ENCODE measurements at places on chromosomes 2 and 18.
A peak's percentile ranks its signal among the peaks of the same experiment; 100 is the strongest.

DNA sequence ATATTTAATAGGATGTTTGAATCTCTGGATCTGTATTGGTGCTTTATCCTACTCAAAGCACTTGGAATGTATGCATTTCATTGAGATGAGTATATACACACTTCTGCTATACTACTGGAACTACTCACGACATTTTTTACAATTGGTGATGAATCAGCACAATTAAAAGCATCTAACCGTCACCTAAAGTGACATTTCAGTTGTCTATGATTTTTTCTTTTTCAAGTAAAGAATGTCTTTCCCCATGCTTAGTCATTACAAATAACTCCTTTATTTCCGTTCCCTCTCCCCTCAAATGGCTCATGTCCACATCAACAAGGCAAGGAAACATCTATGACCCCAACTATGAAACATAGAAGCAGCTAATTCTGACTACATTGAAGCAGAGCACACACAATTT lies 77.3 kb downstream of the CLIP4 start:
- no peak for DNase-seq

GRCh38 chr2:27428978-27429541 lies 629 bp downstream of the NRBP1 start:
- peak; percentile 44 for DNase-seq

DNA sequence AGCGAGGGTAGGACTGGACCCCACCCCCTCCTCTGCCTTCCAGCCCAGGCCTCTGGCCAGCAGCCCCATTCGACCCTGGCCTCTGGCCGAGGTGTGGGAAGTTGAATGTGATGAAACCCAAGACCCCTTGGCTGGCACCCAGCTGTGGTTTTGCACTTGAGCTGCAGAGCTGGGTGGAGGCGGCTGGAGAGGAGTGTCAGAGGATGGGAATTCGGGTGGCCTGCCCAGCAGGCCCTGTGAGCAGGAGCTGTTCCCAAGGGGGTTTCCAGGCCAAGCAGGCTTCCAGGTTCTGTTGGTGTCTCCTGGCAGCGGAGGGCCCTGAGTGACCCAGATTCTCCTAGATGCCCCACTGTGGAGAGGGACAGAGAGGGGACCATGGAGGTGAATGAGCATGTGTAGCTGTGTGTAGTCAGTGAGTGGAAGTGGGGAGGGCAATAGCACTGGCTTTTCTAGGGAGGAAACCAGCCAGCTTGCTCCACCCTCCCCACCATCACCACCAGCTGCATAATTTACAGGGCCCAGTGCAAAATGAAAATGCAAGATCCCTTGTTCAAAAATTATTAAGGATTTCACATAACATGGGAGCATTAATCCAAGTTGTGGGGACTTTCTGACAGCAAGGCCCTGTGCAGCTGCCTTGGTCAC lies 172.2 kb upstream of the HAAO start:
- no peak for DNase-seq

- DNase-seq, result no peak
Measured at GRCh38 chr2:112709703-112710102, 11.1 kb upstream of the NT5DC4 start.

- DNase-seq, result no peak
Measured at GRCh38 chr2:20640411-20641122, 10.3 kb downstream of the HS1BP3 start.

GRCh38 chr2:2114707-2115245 lies 216.3 kb downstream of the MYT1L start:
- no peak for DNase-seq

- no peak for DNase-seq
Measured at GRCh38 chr2:54029721-54030395, 59.1 kb upstream of the PSME4 start.

DNA sequence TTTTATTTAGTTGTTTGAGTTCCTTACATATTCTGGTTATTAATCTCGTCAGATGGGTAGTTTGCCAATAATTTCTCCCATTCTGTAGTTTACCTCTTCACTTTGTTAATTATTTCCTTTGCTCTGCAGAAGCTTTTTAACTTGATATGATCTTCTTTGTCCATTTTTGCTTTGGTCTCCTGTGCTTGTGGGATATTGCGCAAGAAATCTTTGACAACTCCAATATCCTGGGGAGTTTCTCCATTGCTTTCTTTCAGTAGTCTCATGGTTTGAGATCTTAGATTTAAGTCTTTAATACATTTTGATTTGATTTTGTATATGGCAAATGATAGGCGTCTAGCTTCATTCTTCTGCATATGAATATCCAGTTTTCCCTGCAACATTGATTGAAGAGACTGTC lies 389.2 kb downstream of the LRP1B start:
- no peak for DNase-seq

DNA sequence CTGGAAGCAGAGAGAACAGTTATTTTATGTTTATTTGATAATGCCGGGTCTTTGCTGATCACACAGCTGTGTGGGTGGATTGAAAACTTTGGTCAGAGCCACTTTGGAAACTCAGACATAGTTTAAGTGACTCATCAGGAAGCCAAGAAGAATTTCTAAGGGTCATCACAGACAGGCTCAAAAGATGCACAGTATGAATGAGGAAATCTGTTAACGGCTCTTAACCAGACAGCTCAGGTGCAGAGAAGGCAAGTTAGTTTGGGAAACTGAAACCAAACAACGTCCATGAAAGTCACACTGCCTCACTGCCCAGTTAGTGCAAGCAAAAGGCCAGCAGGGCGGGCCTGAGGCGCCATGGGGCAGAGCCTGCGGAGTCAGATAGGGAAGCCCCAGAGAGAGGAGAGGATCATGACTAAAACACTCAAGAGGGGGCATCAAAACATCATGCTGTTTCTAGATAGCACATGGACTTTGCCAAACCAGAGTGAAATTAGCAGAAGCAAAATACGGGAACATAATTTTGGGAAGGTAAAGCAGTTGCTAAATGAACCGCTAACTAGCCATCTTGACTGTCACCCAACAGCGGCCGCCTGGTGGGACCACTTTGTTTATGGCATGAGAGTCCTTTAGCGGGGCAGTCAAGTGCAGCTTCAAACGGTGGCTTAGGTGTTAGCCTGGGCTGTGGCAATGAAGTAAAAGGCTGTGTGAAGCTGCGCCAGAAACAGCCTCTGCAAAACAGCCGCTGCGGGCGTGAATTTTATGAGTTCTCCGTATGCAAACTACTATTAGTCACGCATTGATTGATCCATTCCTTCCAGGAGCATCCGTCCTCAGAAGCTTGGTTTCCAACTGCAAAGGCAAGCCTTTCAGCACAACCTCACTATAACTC lies 101.2 kb downstream of the KCTD18 start:
- no peak for DNase-seq

- DNase-seq, result no peak
Measured at GRCh38 chr2:29322011-29322410, 206.8 kb downstream of the CLIP4 start.

- DNase-seq, result no peak
Measured at GRCh38 chr18:32759611-32760167, 13.1 kb downstream of the KLHL14 start.

DNA sequence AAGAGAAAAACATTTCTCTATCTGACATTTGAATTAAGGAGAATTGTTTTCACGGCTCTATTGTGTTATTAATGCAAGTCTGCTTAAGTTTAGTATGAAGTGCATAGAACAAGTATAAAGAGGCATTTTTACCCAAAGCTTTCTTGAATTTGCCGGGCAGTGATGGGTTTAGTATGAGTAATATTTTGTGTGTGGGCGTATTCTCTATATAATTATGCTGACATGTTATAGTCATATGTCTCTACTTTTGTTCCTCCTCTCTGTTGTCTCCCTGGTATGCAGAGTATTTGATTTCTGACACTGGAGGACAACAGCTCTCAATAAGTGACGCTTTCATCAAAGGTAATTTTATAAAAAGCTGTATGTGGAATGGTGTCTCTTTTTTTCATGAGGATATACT lies 45.9 kb downstream of the PIKFYVE start:
- DNase-seq, result no peak

DNA sequence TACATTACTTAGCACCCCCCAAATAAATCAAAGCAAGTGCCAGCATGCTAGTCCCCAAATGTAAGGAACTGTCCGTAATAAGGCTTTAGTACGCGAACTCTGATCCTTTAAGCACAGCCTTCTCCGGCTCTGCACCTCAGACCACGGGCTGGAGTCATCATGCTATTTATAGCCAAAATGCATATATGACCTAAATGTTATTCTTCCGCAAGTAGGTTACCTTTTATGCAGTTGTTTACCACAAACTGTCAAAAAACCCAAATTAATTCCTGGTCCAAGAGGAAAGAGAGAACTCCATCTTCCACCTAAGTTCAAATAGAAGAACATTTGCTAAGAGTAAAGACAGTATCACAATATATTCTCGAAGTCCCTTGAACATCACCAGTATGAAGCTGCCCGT lies 42.7 kb downstream of the ZNF516 start:
- DNase-seq, result no peak

- DNase-seq, result no peak
Measured at GRCh38 chr18:57640749-57641148, 19.1 kb upstream of the NARS1 start.

- DNase-seq, result no peak
Measured at GRCh38 chr2:182445391-182445965, 18.6 kb upstream of the PDE1A start.

- no peak for DNase-seq
Measured at GRCh38 chr18:24080861-24081260, 58.0 kb upstream of the CABYR start.

DNA sequence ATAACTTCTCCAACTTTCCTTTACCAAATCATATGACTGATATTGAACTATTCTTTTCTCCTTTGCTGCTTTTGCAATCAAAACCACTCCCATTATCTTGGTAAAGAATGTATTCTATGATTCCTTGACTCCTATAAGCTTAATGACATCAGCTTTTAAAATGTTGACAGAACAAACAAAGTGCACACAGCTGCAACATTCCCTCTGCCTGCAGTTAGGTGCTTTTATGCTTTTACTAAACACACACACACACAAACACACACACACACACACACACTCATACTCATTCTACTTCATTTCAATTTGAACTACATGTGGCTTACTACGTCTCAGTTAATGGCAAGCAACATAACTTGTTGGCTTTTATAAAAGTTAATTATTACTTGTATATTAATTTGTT lies 946.6 kb downstream of the DPP10 start:
- no peak for DNase-seq

DNA sequence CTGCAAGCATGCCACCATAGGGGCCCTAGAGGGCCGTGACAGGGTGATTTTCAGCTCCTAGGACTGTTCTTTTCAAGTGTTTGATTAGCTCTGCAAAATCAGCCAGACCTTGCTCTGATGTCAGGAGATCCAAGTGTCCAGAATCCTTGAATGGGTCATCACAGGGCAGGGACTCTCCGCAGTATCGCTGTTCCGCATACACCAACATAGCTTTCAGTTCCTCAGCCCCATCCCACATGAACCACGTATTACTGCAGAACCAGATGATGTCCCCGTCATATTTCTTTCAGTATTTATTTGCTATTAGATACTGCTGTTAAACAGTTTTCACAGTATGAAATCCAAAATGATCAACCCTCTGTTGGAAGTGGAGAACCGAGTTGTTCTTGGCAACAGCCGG lies 46.6 kb upstream of the RFX8 start:
- DNase-seq, result no peak

DNA sequence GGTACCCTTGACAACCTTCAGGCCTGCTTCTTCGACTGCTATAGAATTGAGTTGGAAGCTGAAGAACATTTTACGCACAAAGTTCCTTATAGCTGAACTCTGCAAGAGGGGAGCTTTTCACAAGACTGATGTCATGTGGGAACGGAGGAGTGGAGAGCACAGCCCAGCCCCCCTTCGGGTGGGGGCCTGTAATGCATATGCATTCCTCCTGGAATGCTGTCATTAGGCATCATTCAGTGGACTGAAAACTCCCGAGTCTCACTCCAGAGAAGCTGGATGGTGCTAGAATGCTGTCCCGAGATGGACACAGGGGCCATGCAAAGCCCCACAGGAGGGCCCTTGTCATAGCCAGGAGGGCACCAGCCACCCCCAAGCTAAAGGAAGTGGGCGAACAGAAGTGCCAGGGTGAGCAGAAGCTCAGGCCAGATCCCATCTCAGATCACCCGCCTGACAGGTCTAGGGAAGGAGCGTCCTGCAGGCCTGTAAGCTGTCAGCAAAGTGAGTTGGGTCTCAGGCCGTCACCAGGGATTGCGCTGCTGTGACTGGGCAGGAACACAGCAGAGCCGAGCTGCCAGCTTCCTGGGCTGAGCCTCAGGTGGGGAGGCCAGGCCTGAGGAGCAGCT lies 43.8 kb upstream of the RBM44 start:
- DNase-seq, result no peak

DNA sequence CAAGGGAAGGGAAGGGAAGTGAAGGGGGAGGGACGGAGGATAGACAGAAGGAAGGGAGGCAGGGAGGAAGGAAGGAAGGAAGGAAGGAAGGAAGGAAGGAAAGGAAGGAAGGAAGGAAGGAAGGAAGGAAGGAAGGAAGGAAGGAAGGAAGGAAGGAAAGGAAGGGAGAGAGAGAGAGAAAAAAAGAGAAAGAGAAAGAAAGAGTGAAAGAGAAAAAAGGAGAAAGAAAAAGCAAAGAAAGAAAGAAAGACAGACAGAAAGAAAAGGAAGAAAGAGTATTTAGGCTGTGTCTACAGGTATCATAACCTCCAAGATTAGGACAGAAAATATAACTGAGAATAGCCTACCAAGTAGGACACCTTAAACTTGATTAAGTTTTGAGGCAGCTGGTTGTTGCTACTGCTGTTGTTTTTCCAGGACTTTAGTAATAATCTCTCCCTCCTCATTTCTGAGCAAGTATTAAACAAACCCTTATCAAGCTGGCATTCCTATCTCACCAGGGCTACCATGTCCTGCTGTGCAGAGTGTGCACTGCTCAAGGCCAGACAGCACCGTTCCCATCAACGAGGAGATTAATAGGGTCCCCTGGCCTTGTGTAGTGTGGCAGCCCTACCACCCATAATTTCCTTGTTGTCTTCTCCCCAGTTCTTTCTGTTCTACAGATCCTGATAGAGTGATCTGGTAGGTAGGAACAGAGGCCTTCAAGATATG lies 90.5 kb upstream of the FHL2 start:
- DNase-seq, result no peak

DNA sequence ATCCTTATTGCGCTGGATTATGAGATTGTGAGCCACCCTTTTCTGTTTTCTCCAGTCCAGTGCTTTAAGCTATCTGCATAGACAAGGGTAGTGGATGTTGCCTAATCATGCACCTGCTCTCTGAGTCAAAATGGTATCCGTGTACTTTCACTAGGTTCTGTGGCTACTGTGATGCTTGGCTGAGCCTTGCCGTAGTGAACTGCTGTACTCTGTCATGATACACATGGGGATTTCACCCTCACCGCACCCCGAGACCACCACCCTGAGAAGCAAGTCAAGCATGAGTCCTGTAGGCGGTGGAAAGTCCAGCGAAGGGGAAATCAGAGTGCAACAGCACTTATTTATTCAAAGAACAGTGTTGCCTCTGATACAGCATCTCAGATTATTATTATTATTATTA lies 55.0 kb downstream of the ARHGAP25 start:
- DNase-seq, result no peak

DNA sequence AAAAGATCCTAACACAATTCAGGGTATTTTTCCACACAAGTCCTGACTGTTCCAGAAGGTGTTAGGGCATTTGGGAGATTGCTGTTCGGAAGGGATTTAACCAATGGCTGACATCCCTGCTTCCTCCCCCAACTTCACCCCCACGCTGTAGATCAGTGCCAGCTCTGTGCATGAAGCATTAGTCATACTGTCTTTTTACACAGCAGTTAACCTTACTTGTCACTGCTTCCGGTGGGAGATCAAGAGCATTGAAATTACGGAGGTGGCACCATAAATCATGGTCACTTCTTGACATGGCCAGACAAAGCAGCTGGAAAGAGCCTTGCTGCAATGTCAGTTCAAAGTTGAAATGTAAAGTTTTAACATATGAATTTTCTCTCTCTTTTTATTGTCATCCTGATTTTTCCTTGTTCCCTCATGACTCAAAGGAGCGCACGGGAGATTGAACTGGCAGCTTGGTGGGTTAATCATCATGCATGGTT lies 70.2 kb downstream of the HRH4 start:
- no peak for DNase-seq
